ENCODE measurements at places on chromosomes 7 and 10. TPM values are rescaled to one million over a fixed set of nuclear protein-coding genes. Genes with fewer than 3 reads are reported as not detected.

GRCh38 chr7:41940760-41941343, 238.0 kb upstream of the INHBA start:
- peak; percentile 57 for DNase-seq

- no peak for DNase-seq
Measured at GRCh38 chr10:110502072-110502845, 4.6 kb downstream of the DUSP5 start.

- no peak for DNase-seq
Measured at GRCh38 chr10:95291365-95292039, 699 bp upstream of the PDLIM1 start.

DNA sequence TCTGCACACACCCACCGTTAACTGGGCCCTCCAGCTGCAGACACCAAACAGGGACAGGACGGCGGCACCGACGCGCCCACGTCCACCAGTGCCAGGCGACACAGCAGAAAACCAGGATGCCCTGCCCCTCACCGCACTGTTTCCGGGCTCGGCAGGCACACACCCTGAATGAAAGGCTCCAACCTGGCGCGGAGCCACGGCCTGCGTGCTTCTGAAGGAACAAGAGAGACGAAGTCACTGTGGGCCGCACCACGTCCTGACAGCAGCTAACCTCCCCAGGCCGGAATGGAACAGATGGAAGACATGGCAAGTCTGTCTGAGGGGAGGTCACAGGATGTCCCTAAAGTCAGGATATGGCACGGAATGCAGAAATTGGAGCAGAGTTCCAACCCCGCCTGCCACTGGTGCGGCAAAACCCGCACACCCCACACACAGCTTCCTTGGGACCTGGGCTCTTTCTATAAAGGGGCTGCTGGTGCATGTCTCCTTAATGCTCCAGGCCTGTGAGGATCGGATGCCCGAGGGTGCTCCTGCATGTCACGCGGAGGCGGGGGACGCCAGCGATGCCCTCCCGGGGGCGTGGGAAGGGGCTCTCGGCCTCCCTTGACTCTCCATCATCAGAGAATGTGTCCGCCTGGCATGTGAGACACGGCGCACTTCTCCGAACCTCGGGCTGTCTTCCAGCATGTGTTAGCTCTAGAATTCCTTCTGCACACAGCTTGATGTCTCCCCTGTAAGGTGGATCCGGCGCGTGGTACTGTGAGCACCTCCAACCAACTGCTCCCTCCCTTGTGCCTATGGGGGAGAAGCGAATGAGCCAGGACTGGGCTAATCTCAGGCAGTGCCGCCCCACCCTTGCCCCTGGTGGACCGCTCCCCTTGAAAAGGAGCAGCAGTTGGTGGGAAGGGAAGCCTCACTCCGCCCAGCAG, 3.9 kb upstream of the GPER1 start:
- peak; percentile 42 for DNase-seq

DNA sequence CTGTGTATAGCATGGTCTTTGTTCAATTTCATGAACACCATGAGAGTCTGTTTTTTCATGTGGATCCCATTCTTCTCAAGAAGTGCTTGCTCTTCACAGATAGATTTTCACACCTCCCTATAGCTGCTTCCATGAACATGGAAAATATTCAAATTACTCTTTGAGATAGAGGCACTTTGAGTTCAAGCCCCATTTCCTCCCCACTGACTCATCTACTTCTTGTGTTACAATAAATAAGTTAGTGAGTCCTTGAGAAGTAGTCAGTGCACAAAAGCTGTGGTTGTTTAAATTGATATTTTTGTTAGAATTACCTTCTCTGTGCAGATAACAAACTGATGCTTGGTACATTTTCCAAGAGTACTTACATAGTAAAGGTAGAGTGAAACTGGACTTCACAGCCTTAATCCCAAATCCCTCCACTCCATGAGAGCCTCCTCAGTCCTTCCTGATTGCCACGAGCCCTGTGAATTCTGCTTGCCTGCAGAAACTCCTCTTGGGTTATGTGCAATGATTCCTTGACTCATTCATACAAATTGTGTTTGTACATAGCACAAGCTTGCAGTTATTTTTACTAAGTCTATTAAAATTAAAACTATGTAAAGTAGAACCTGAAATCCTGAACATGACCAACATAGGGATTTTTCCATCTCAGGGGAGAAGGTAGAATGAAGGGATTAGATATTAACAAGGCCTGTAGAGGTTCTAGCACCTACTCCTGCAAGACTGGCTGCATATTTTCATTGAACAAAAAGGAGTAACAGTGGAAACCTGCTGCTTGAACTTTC, 496.2 kb downstream of the TNS3 start:
- DNase-seq = no peak

GRCh38 chr7:127930341-127931328, 100.6 kb downstream of the LRRC4 start:
- DNase-seq = no peak

GRCh38 chr7:92648067-92648466, 57.9 kb upstream of the FAM133B start:
- DNase-seq = no peak

GRCh38 chr10:123301077-123301857, 147.1 kb downstream of the BUB3 start:
- DNase-seq = no peak

- no peak for DNase-seq
Measured at GRCh38 chr10:104767282-104767681, 126.2 kb downstream of the SORCS3 start.

GRCh38 chr7:139265673-139266072, 34.6 kb downstream of the UBN2 start:
- DNase-seq = no peak

DNA sequence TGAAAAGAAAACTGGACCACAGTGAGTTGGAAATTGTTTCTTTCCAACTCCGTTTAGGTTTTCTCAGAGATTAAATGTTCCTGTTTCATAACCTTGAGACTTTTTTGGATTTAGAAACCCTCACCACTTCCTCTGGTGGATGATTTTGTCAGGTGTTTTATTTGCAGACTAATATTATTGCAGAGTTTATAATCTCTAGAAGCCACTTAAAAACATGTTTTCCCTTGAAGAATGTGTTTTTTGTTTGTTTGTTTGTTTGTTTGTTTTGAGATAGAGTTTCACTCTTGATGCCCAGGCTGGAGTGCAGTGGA, 520 bp upstream of the MICU1 start:
- no peak for DNase-seq

- no peak for DNase-seq
Measured at GRCh38 chr10:79488870-79489269, 23.5 kb upstream of the EIF5AL1 start.

GRCh38 chr10:314871-315270, 179.6 kb downstream of the ZMYND11 start:
- no peak for DNase-seq

GRCh38 chr10:118672766-118673715, 77.6 kb upstream of the PRLHR start:
- DNase-seq = no peak

GRCh38 chr7:44772440-44772839, 23.8 kb downstream of the ZMIZ2 start:
- no peak for DNase-seq

GRCh38 chr7:131895541-131896164, 339.2 kb upstream of the PODXL start:
- no peak for DNase-seq

GRCh38 chr7:33109758-33110238, 594 bp upstream of the RP9 start:
- no peak for DNase-seq

DNA sequence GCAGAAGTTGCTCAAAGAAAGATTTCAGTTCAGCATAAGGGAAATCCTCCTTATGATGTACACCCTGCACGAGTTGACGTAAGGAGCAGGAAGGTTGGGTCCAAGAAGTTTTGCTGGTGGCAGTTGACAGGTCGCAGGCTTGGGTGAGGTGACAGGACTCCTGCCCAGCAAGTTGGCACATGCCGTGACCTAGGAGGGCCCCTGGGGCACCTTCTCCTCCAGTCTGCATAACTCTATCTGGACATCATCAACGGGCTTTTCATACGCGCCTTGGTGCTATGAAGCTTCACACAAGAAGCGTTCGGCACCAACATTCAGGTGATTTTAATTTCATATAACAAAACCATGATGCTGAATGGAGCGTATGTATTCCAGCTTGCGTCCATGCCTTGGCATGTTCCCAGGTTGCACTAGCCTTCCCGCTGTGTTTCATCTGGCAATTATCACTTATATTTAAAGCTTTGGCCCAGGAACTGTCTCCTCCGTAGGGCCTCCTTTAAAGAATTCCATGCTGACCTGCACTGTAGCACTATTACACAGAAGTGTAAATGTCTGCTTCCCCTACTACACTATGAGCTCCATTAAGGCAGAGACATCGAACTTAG, 651.6 kb upstream of the FOXK1 start:
- no peak for DNase-seq

GRCh38 chr7:76318488-76319353, 16.2 kb downstream of the HSPB1 start:
- peak; percentile 79 for DNase-seq

DNA sequence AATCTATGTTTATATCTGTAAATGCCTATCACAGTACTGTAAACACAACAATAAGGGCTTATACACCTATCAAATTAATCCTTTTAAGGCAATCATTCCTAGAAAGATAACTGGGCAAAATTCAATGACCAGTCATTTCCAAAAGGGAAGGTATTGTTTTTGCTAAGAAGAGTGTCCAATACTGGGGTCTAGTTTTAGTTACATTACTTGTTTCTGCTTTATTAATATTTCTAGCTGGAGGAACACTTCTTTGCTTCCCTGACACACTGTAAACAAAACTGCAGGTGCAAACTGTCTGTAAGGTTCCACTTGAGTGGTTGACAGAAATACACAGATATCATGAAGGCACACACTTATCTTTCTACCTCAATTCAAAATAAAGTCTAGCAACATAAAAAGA, 84.2 kb upstream of the FAM133B start:
- DNase-seq = no peak

GRCh38 chr7:155497149-155497901, 39.4 kb downstream of the EN2 start:
- no peak for DNase-seq

GRCh38 chr10:23610626-23611307, 171.9 kb downstream of the OTUD1 start:
- DNase-seq = no peak

DNA sequence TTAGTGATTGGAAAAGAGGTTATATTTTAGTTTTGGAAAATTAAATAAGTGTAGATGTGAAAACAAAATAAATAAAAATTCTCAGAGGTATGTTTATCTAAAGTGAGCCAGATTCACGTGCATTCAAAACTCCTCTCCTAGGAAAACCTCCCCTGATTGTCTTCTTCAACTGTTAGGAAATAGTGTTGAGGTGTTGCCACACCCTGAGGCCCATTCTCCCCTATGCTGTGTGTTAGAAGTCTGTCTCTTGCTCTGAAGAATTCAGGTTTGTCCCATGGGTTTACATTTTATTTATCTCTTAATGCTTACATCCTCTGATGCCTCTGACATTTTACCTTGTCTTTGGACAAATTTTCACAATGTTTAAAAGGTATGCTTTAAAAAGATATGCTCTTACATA, 40.3 kb downstream of the PTPRE start:
- no peak for DNase-seq

DNA sequence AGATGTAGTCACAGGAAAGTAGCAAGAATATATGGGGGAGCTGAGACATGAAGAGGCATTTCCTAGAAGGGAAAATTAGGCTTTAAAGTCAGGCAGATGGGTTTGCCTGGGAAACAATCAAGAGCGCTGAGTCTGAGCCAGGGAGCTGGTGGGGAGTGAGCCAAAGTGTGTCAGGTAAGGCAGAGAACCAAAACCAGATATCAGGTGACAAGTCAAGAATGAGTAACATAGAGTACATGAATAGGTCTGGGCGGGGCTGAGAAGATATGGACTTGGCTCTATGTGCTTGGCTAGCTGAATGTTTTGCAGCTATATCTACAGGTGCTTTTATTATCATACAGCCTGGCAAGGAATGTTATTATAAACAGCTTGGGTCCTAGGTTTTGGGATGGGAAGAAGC, 49.3 kb downstream of the GPR141 start:
- no peak for DNase-seq

DNA sequence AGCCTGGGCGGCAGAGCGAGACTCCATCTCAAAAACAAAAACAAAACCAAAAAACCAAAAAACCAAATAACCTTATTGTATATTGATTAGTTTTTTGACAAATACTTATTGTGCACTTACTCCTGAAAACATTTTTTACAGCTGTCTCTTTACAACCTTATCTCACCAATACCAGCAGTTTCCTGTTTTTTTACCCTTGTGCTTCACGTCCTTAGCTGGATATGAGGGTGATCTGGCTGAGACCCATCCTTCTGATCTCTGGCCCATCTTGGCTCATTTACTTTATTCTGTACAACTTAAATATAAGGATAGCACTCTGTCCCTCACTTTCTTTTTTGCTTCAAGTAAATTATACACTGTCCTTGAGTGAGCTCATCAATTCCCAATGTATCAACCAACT, 104.6 kb upstream of the DNAJB12 start:
- no peak for DNase-seq

DNA sequence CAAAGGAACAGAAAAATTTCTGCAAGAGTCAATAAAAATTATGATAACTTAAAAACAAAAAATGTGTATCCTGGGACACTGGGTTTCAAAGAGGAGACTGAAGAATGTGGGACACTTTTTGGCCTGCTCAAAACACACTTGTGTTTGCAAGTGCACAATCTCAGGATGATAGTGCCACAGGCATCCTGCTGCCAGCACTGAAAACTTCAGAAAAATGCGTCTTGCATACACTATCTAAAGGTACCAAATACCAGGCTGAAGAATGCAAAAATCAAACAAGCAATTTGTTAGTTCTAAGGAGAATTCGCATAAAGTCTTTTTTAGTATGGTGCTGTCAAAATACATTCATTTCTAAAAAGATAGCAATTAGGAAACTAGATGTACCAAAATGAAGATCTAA, 38.1 kb downstream of the WASL start:
- DNase-seq = no peak

DNA sequence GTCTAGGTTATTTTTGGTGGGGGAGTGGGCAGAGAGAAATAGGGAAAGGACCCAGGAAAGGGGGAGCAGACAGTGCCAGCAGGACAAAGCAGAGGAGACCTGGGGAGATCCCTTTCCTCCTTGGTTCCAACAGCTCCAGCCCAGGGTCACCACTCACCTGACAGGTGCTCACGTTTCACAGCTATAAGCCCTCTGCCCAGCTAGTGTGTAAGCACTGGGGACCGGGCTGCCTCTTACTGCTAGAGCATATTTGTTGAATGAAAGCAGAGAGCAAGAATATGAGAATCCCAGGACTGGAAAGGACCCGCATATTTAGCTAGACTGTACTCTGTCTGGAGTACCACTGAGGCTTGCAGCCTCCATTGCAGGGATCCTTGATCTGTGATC, 6.7 kb downstream of the ZCCHC24 start:
- no peak for DNase-seq

GRCh38 chr7:145957160-145957890, 159.3 kb upstream of the CNTNAP2 start:
- no peak for DNase-seq

The DEPP1 gene
- 19.1 TPM for polyA plus RNA-seq

The BTBD16 gene
- not detected for polyA plus RNA-seq

The MRLN gene
- polyA plus RNA-seq = not detected

The C10orf53 gene
- polyA plus RNA-seq = not detected

The TMEM236 gene
- 0.25 TPM for polyA plus RNA-seq

The MASTL gene
- polyA plus RNA-seq = 1.1 TPM

The NANOS1 gene
- 7.1 TPM for polyA plus RNA-seq

The MLXIPL gene
- polyA plus RNA-seq = 2.0 TPM

The ANXA8L1 gene
- polyA plus RNA-seq = not detected

The PPP1R17 gene
- polyA plus RNA-seq = not detected

The GDF10 gene
- 0.19 TPM for polyA plus RNA-seq

The RBM20 gene
- 29.9 TPM for polyA plus RNA-seq

The SLC26A5 gene
- polyA plus RNA-seq = not detected

The PON3 gene
- 0.80 TPM for polyA plus RNA-seq

The C7orf57 gene
- 0.03 TPM for polyA plus RNA-seq

The SLC39A12 gene
- polyA plus RNA-seq = not detected

The CPXM2 gene
- polyA plus RNA-seq = 1.8 TPM

The SAMD9 gene
- 1.4 TPM for polyA plus RNA-seq
